Common myeloid progenitor, CD34-positive (primary cell): ENCODE measurements at places on chromosomes 7 and 10.
A peak's percentile ranks its signal among the peaks of the same experiment; 100 is the strongest.

DNA sequence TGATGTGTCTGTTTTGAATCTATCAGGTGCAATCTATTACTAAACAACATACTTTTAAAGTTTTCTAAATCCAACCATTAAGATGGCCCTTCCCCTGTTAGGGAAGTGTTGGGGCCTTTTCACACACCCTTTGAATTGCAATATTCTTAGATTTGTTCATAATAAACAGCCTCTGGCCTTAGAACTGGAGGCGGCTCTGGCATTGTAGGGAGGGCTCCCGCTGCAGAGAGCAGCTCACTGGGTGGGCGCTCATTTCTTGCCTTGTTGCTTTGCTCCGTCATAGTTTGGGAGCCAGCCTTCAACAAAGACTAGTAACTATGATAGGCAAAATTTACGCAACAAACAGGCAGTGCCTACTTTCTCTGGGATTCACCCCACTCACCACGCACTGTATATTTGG lies 4.2 kb upstream of the HOXA10 start:
- no peak for DNase-seq

DNA sequence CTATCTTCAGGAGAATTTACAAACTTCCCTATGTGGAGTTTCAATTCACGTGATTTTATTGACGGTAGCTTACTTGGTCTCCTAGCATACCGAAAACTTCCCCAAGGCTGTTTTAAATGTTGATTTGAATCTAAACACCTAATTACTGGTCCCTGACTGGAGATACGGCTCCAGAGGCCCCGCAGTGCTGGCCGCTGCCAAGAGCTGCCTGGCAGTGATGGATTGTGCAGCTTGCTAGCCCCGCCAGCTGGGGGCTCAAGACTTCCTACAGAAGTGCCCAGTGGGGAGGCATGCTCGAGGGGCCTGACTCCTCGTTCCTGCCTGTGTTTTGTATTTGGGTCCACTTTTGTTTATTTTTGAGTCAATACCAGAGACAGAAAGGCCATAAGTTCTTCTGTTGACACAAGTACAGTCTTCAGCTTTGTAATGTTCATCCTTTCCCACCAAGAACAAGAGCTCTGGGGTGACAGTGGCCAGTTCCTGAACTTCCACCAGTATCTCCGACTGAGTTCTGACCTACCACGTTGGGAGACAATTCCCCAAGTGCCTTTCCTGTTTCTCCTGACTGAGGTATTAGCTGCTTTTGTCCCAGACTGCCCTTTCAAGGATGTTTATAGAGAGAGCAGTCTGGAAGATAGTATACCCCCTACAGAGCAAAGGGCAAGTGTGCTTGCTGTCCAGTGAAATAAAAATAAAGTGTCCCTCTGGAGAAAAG lies 80.7 kb upstream of the CXCL12 start:
- DNase-seq, result no peak

DNA sequence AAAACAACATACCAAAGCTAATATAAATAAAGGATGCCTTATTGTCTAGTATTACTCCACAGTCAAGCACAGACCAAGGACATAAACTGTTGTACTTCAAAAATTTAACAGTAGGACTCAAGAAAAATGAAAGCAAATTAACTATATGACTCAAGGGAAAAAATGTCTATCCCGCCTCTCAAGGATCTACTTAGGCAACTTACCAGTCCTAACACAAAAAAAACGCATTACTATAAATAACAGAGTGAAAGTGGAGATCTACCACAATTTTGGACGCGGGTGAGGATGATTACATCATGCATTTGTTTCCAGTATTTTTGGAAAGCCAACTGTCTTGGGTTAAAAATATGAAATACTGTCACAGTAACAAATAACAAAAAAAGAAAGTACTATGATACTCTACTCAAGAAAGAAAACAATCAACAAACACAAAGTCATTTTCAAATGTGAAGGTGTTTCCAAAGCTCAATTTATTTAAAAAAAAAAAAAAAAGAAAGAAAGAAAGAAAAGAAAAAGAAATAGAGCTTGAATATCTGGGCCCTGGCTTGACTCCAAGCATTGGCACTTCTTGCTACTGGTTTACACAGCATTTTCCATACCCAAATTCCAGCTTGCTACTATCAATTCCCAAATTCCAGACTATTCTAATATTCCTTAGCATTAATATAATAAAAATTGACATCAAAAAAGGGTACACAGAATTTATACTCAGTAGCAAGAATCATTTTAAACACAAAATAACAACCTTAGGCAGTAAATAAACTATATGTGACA lies 99.4 kb downstream of the RSU1 start:
- DNase-seq, result no peak

GRCh38 chr10:87850742-87851205 lies 12.6 kb downstream of the KLLN start:
- DNase-seq, result peak; percentile 85

- no peak for DNase-seq
Measured at GRCh38 chr7:98565103-98565502, 52.0 kb upstream of the NPTX2 start.

DNA sequence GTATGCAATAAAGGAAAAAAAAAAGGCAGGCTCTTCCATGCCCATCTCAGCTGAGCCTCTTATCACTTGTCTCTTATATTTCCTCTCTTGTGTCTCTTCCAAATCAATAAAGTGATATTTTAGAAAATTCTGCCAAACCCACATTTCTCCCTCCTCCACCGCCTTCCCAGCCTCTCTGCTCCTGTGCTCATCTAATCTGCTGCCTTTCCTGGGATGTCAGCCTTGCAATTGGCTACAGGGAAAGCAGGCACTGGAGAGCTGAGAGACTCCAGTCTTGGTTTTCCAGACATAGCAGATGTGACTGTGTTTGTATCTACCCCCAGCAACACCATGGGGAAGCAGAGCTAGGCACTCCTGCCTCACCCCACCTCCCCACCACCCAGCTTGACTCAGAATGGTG lies 298.4 kb downstream of the KCNMA1 start:
- DNase-seq, result no peak

DNA sequence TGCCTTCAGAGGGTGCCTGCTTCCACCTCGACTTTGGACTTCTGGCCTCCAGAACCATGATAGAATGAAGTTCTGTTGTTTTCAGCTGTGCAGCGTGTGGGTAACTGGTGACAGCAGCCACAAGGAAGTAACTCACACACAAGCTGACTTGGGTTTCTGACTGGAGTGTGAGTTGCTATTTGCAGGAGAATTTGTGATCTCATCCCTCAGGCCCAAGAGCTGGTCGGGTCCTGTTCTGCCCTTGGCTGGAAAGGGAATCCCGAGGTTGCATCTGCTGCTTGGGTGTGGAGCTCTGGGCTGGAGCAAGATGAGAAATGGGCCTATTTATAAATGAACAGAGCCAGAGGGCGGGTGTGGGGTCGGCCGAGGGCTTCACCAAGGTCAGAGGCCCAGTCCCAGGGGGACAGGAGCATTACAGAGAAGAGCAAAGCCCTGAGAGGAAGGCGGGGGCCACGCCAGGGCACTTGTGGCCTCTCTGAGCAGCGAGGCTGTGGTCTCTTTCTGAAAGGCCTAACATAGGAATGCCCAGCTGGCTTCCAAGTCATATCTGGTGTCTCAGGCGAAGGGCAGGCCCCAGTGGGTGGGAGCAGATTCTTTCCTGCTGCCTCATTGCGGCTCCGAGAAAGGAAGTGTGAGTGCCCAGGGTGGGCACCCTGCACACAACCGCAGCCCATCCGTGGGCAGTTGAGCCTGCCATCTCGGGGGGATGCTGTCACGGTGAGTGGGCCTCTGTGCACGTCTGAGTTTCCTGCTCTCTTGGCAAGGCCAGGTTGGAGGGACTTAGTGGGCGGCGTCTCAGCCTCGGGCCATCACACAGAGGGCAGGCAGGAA lies 26.5 kb upstream of the C10orf71 start:
- DNase-seq, result peak; percentile 93

- DNase-seq, result no peak
Measured at GRCh38 chr7:24970676-24971075, 9.3 kb downstream of the OSBPL3 start.

DNA sequence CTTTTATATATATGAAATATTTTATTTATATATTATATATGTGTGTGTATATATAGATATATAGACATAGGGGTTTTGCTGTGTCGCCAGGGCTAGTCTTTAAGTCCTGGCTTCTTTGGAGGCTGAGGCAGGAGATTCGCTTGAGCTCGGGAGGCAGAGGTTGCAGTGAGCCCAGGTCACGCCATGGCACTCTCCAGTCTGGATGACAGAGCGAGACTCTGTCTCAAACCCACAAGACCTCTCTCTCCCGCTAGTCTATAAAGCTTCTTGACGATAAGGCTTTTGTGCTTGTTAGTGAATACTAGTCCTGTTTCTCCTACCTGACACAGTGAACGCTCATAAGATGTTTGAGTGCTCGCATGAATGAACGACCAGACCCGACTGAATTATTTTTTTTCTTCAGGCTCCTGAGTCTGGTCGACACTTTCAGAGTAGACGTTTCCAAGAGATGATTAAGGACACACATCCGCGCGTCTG lies 577 bp upstream of the DDX21 start:
- no peak for DNase-seq

DNA sequence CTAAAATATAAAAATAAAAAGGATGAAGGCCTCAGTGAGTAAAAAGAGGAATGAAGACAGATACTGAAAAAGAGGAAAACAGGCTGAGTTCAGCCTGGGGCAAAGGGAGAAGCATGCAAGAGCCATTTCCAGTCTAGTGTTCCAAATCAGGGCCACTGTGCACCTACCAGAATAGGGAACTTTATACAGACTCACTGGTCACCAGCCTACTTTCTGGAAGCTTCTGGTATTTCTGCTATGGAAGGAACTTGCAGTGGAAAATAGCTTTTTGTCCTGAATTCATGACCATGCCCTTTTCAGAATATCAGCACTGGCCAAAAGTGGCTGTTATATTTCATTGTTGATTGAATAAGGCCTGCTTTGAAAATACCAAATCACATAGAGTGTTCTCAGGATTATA lies 28.8 kb downstream of the ABRAXAS2 start:
- DNase-seq, result no peak

DNA sequence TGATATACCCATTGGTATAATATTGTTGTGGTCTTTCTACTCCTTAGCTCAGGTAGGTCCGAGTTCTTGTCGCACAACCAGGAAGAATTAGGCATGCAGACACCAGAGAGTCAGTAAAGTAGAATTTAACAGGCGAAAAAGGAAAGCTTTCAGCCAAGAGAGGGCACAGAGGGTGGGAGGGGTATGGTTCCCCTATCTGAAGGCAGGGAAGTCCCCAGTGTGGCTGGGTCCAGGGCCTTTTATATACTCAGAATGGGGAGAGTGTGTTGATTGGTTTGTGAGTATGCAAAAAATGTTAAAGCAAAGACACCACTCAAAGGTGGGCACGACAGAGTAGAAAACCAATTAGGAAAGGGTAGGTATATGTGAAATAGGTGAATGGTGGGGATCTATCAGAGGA lies 53.9 kb downstream of the IMMP2L start:
- DNase-seq, result no peak

DNA sequence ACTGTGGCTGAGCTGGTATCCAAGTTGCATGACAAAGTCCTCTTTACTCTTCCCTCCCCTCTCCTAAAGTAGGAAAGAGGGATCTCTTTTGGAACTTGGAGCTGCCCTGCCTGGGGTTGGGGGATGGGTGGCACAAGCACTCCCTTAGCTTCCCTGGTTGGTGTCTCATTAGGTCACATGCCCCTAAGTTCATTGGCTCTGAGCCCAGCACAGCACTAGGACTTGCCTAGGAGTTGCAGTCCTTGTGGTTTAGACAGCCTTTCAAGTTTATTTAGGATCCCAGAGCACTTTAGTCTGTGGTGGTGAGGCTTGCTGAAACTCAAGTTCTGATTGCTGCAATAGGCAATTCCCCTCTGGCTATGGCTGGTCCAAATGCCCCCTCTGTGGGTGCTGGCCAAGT lies 281.4 kb downstream of the NXPH1 start:
- no peak for DNase-seq

DNA sequence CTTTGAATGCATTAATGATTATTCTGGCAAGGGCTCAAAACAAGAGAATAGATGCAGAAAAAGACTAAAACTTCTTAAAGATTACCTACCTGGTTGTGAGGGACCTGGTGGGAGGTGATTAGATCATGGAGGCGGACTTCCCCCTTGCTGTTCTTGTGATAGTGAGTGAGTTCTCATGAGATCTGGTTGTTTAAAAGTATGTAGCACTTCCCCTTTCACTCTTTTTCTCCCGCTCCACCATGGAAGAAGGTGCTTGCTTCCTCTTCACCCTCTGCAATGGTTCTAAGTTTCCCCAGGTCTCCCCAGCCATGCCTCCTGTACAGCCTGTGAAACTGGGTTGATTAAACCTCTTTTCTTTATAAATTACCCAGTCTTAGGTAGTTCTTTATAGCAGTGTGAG lies 226.6 kb downstream of the ARHGAP12 start:
- DNase-seq, result peak; percentile 65

GRCh38 chr7:95952851-95953250 lies 180.5 kb downstream of the DYNC1I1 start:
- no peak for DNase-seq

DNA sequence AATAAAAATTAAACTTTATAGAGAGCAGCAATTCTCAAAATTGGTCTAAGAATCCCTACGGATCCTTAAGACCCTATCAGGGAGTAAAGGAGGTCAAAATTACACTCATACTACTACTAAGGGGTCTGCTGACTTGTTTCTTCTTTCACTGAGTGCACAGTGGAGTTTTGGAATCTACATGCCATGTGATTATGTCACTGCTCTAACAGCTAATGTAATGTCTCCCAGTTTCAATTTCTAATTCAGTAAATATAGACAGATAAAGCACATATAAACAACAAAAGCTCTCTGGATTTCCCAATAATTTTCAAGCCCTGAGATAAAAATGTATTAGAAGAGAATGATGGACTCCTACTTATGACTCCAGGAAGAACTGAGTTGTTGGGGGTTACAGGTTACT lies 74.6 kb downstream of the WAPL start:
- no peak for DNase-seq

GRCh38 chr7:14850039-14850438 lies 52.5 kb downstream of the DGKB start:
- DNase-seq, result no peak

- no peak for DNase-seq
Measured at GRCh38 chr7:101857358-101857811, 40.0 kb downstream of the CUX1 start.

DNA sequence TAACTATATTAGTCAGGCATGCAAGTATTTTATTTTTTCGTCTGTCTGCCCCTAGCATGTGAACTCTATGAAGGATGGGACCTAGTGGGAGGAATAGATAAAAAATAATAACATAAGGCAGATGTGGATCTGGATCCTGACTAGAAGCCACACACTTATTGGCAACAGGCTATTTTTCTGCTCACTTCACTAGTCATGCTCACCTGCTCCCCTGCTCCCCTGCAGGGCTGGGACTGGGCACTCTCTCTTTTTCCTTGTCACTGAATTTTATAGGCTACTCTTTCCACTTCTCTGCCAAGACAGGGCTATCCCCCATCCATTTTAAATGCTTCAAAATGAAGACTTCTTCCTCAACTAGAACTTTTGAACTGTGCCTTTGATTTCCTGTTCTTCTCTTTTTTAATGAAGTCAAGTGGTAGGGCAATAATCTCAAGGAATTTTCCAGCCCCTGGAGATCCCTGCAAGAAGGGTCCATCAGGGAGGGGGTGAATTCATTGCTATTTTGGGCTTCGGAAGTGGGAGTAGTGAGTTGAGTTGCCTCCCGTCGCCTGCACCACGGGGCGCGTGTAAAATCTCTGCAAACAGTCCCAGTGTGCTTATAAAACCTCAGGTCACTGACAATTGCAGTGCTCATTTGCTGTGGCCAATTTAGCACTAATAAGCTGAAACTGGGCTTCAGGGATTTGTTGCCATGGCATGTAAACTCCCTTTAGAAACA lies 156.7 kb upstream of the NPVF start:
- DNase-seq, result no peak

- DNase-seq, result no peak
Measured at GRCh38 chr7:115689941-115690340, 340.6 kb downstream of the TFEC start.
